ENCODE measurements at places on chromosomes 7 and 10. TPM values are rescaled to one million over a fixed set of nuclear protein-coding genes. Genes with fewer than 3 reads are reported as not detected.

GRCh38 chr7:25025218-25025671, 45.3 kb upstream of the OSBPL3 start:
- DNase-seq = no peak

- DNase-seq = no peak
Measured at GRCh38 chr10:30059209-30060107, at the start of gene JCAD. TSS of gene JCAD (minus strand) at chr10:30059586. CDS start at chr10:30047812, 11,774 bp downstream.

The AMPH gene
- 7.0 TPM for polyA plus RNA-seq

- no peak for DNase-seq
Measured at GRCh38 chr7:84157171-84157570, 37.4 kb downstream of the SEMA3A start.

DNA sequence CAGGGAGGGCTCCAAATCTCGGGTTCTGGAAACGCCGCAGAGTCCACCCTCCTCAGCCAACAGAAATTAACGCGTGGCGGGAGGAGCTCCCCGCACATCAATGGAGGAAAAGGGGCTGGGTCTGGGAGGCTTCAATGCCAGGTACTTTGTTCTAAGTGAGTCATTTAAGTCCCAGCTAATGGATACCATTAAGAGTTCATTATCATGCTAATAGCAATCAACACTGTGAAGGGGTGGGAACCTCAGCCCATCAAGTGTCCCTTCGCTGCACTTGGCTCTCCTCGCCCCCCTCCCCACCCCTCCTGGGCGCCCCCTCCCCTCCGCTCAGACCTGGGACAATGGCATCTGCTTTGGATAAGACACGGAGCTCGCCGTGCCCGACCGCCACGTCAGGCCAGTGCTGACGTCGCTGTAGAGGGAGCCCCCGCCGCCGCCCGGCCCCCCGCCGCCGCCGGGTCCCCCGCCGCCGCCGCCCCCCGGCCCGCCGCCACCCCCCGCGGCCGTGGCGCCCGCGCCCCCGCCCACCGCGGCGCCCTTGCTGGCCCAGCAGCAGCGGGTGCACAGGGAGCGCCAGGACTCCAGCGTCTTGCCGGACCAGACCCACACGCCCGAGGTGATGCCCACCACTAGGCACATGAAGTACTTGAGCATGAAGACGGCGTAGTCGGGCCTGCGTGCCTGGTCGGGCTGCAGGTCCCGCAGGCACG, 2.9 kb downstream of the FZD8 start:
- DNase-seq = no peak

- no peak for DNase-seq
Measured at GRCh38 chr7:112341464-112341863, 108.8 kb upstream of the IFRD1 start.

The NPSR1 gene
- polyA plus RNA-seq = 0.38 TPM

- DNase-seq = no peak
Measured at GRCh38 chr10:15333909-15334649, 37.0 kb downstream of the FAM171A1 start.
